ENCODE measurements at places on chromosomes 1 and 21.

- DNase-seq: no peak
Observed at GRCh38 chr1:46721686-46722205, 2.8 kb upstream of the EFCAB14 start.

DNA sequence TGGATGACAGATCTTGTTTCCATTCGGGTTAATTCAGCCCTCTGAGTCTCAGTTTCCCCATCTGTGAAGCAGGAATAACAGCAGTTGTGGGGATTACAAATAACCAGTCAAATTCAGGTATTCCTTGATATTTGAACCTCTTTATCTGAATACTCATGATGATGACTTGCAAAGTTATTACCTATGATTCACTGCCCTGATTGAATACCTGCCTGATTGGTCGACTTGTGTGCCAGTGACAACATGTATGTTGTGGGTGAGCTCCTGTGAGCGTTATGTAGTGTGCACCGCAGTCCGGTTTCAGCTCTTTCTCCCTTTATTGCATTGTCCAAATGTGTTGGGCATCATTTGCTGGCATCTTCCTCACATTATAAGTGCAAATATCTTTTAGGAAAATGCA, 9.5 kb upstream of the TMEM61 start:
- no peak for DNase-seq

DNA sequence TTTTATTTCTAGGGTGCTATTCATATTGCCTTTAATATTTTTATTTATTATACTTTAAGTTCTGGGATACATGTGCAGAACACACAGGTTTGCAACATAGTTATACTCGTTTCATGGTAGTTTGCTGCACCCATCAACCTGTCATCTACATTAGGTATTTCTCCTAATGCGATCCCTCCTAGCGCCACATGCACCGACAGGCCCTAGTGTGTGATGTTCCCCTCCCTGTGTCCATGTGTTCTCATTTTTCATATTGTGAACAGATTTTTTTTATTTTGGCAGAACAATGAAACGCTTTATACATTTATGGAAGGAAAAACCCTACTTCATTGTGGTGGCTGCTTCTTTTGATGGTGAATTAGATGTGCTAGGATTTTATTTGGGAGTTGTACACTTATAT, 14.4 kb upstream of the USH2A start:
- no peak for DNase-seq

DNA sequence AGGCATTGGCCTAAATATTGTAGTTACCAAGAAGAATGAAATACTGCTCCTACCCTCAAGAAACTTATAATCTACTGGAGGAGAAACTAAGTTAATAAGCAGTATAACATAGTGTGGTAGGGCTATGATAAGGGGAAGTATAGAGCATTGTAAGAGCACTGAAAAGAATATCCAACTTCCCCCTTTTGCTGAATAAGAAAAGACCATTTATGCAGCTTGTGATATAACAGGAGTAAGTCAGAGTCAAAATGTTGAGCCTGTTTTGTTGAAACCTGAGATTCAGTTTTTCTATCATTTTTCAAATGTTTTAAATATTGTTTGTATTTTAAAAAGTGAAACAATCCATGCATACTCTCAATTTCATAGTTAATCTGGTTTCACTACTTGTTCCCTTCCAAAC, 48.3 kb upstream of the FCRL4 start:
- DNase-seq: no peak

GRCh38 chr21:34182436-34182835, 109.1 kb downstream of the MRPS6 start:
- DNase-seq: peak; percentile 27

- DNase-seq: no peak
Observed at GRCh38 chr1:236396665-236397043, 2.6 kb downstream of the EDARADD start.

DNA sequence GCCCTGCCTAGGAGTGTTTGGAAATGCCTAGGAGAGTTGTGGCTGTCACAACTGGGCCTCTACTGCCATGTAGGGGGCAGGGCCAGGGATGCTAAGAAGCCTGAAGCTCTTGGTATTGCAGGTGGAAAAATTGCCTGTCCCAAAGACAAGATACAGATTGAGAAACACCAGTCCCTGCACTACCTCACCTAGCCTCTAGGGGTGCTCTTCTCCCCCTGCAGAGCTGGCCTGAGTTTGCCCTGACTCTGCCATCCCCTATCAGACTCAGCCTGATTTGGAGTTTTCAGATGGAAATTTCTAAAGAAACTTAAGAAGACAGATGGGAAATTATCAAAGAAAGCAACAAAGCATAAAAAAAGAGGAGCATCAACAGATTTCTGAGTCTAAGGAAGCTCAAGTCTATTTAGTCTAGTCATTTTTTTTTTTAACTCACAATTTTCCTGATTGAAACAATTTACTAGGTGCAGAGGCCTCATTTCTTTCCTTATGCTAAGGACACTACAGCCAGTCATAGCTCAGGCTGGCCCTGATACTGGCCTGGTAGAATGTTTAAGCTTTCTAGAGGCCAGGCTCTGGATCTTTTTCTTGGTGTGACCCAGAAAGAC, 61.4 kb upstream of the LRRN2 start:
- DNase-seq: no peak

Data from sigmoid colon (tissue), 7 donors.